ENCODE measurements at places on chromosomes 16 and 17.
A peak's percentile ranks its signal among the peaks of the same experiment; 100 is the strongest.

GRCh38 chr16:65837464-65837863 lies 529.0 kb upstream of the CDH5 start:
- DNase-seq = no peak

DNA sequence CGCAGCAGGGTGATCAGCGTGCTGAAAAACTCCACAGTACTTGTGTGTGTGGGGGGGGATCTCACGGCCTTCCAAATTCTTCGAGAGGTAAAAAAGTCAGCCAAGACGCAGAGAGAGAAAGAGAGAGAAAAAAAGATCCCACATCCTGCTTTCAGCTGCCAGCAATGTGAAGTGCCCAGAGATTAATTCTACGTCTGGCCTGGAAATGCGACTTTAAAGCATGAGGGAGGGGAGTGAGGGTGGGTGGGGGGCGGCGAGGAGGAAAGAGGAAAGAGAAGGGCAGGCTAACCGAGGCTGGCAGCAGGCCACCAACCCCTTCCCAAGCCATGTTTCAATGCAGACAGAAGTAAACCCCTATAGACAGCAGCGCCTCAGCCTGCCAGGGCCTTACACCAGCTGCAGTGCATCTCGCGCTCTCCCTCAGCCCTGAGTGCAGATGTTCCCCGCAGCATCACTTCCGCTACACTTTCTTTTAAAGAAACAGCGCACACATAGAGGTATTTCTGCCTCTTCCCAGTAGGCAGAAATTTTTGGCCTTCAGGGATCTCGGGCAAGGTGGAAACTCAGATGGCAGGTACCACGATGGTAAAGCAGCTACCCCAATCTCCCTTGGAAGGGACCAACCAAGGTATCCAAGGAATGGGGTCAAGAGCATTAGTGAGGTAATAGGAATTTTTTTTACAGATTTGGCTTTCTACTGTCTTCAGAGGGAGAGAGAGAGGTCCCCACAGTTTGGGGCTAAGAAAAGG lies 87.8 kb downstream of the SMG6 start:
- DNase-seq = peak; percentile 48

DNA sequence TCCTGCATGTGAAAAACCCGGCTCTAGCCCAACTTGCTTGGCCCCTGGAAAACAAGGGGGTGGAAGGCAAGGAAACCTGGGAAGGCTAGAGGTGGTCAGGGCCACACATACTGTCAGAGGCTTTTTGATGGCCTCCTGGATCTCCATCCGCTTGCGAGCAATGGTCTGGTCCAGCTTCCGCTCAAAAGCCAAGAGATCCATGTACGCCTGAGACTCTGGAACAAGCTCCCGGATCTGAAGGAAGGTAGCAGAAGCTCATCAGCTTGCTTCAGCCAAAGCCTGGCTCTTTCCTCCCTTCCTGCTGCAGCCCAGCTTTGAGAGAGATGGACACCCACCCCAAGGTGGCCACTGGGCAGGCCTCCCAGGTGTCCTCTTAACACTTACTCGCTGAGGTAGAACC lies 5.7 kb downstream of the SMARCD2 start:
- DNase-seq = no peak

DNA sequence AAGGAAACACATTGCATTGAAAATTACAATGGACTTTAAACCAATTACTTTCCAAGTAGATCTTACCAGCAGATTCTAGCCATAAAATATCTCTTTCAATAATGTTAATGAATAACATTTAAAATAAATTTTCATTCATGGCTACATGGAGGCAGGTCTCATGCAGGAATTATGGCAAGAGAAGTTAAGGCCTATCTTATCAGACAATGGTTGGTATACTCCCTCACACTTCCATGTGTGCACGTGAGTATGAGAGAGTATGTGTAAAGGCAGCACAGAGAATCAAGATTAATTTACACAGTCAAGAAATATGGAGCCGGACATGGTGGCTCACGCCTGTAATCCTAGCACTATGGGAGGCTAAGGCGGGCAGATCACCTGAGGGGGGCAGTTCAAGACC lies 76.5 kb downstream of the HELZ start:
- no peak for DNase-seq

DNA sequence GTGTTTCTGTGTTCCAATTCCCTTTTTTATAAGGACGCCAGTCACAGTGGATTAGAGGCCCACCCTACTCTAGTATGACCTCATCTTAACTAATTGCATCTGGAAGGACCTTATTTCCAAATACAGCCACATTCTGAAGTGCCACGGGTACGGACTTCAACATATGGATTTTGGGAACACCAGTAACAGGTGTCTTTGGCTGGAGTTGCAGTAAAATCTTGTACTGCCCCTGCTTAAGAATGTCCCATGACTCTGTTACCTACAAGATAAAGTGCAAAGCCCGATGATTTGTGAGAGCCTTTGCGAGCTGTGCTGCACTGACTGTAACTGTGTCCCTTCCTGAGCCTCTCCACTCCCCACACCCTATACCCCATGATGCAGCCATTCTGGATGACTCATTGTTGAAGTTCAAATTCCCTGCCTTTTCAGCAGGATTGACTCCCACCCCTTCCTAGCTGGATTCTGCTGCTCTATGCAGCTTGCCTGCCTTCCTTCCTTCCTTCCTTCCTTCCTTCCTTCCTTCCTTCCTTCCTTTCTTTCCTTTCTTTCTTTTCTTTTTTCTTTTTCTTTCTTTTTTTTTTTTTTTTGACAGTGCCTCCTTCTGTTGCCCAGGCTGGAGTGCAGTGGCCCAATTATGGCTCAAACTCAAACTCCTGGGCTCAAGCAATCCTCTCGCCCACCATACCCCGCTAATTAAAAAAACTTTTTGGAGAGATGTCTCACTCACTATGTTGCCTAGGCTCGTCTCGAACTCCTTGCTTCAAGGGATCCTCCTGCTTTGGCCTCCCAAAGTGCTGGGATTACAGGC lies 2.1 kb downstream of the HCRT start:
- DNase-seq = no peak

GRCh38 chr17:56727876-56728617 lies 105.7 kb downstream of the C17orf67 start:
- DNase-seq = no peak

All from activated CD4-positive, alpha-beta T cell treated with anti-CD3 and anti-CD28 coated beads for 1 hour (primary cell).